CMK (cell line): ENCODE measurements at places on chromosomes 5 and 9.

DNA sequence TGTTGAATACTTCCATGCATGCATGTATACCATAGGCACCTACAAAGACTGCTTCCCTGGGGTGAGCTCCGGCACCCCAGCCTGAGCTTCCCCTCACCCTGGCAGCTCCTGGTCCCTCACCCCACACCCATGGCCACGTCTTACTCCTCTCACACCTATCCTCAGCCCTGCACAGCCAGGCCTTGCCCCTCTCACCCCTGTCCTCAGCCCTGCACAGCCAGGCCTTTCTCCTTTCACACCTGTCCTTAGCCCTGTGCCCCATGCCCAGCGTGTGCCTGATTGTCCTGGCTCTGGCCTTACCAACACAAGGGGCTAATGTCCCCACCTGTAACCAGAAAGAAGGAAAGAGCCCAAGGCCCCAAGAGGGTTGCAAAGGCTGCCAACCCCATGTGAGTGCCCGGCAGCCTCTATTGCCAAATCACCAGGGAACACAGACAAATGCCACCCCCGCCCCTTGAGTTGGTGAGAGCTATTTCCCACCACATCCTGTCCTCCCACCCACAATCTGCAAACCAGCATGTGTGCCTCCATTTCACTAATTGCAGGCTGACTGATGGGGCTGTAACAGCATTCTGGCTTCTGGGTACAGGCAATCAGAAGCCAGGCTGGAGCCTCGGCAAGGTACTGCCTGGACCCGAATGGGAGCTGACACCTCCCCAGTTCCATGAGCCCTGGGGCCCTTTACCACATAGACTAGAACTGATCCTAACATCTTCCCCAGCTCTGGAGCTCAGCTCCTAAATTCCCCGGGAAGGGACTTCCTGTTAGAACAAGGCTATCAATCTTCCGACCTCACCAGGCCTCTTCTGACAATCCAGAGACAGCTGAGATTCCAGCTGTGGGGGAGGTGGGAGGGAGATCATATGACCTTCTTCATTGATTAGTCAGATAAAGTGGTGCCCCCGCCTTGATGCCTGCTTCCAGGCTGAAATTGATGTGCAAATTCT lies 78.2 kb downstream of the FAM114A2 start:
- DNase-seq, result no peak

DNA sequence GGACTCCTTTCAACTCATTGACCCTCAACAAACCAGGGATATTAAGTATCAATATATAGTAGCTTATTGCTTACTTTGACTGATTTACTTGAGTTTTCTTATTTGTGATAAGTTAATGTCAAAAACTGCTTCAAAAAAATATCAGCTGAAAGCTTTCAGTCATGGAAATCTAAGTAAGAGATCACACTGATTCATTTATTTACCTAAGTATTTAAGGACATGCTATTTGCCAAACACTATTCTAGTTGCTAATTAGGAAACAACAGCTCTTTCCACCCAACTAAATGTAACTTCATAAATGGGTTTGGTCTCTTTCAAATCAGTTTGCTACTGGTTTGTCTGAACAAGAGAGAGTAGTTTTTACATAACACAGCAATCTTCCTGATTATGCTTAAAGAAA lies 48.2 kb downstream of the CHD1 start:
- no peak for DNase-seq

- DNase-seq, result peak; percentile 47
Measured at GRCh38 chr5:138654281-138654867, 79.2 kb upstream of the HSPA9 start.

DNA sequence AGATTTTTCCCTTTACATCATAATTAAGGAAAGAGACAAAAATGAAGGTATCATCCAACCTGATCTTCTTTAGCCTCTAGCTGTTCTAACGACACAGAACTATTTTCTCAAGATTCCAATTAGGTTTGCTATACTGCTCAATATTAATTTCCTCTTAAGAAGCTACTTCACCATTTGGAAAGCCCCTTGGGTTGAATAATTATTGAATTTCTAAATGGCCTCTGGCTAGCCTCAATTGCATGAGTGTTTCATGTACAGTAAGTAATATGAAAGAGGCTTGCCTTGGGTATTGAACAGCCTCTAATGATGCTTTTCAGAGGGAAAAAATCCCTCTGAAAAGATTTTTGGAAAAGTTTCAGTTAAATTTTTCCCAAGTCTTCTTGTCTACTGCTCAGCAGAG lies 3.7 kb upstream of the MOB3B start:
- no peak for DNase-seq

GRCh38 chr5:35516271-35516670 lies 101.4 kb upstream of the SPEF2 start:
- no peak for DNase-seq
